ENCODE measurements at places on chromosomes 5 and 9. TPM values are rescaled to one million over a fixed set of nuclear protein-coding genes. Genes with fewer than 3 reads are reported as not detected.

- DNase-seq, result no peak
These were observed 204.8 kb downstream of the DCP2 start for GRCh38 chr5:113181409-113181808.

FCN2 gene
- total RNA-seq, result not detected

- peak; percentile 94 for DNase-seq
These were observed at the start of gene CDC20B for GRCh38 chr5:55172937-55173686. TSS of gene CDC20B (minus strand) at chr5:55173177. CDS start at chr5:55173000, 177 bp downstream.

SEC24A gene
- 29.4 TPM for total RNA-seq

STPG3 gene
- 0.99 TPM for total RNA-seq
